ENCODE measurements at places on chromosomes 1 and 21.

DNA sequence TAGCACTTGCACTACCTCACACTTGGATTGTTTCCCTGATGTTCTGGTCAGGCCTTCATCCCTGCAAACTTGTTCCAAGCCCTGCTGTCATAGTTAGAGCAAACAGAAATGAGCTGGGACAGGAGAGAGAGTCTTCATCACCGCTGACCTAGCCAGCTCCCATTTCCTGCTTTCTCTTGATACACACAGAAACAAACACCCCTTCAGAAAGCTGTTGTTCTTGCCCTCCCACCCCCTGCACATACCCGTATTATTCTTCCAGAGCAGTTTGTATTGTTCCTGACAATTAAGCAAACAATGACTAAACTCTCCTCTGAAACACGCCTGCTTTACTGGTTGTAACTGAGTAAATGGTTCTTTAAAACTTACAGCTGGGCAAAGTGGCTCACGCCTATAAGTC lies 2.9 kb upstream of the SYT2 start:
- DNase-seq, result no peak

GRCh38 chr1:62245201-62245600 lies 50.6 kb downstream of the L1TD1 start:
- no peak for DNase-seq

DNA sequence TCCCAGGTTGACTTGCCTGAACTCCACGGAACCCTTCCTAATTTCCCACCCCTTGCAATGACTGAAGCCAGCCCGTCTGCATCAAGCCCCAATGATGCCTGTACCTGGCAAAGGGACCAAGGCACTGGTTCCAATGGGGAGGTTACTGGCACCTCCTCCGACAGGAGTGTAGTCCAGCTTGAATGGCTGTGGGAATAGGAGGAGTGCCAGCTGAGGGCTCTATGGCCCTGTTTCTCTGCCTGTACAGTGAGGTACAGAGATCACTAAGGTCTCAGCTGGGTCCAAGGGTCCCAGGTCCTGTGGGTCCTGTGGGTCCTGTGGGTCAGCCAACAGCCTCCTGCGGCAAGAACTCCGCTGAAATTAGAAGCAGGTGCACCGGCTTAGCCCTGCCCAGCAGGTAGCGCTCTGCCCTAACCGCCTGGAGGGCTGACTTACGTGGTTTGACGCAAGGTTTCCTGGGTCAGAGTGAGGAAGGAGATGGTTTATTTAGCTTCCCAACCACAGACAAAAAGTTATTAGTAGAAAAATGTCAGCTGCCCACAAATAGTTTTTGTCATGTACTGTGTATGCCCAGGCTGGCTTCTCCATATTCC lies 9.9 kb upstream of the SPRR4 start:
- no peak for DNase-seq

- no peak for DNase-seq
These were observed 77.6 kb downstream of the DUSP10 start for GRCh38 chr1:221664253-221664652.

GRCh38 chr1:30907481-30908315 lies 860 bp downstream of the SDC3 start:
- no peak for DNase-seq

DNA sequence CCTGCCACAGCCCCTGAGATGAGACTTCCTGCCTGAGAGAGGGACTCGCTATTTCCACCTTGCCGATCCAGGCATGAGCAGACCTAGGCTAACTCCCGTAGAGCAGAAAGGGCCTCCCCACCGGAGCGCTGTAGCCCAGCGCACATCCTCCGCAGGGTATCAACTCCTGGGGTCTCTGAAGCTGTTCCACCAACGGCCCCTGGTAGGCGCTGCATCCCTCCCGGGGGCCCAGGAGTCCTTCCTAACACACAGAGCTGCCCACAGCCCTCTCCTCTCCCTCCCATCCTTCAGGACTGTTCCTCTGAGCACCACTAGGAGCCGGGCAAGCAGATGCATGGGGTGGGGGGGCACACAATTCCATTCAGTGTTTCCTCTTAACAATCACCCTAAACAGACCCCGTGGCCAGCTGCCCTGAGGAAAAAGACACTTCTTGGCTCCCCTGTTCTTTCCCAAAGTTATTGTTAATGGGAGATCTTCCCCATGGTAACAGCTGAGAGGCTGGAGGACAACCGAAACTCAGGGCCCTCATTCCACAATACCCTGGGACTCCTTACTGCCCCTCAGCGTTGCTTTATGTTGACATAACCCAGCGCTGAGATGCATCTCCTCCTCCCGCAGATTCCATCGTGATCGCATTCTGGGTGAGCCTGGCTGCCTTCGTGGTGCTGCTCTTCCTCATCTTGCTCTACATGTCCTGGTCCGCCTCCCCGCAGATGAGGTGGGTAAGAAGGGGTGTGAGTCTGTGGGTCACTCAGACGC lies 7.5 kb downstream of the MRAP start:
- DNase-seq, result no peak

DNA sequence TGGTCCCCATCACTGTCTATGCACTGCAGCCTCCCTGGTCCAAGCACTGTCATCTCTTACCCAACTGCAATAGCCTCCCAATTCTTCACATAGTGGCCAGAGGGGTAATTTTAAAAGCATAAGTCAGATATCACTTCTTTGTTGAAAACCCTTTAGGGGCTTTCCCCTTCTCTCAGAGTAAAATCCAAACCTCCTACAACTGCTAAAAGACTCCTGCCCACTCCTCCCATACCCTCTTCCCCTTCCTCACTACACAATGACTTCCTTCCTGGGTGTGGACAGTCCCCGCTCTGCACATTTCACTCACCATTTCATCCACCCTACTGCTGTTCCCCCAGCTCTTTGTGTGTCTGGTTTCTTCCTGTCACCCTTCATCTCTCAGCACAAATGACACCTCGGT lies 8.3 kb downstream of the MCOLN2 start:
- DNase-seq, result no peak

GRCh38 chr1:94512816-94513215 lies 28.7 kb downstream of the F3 start:
- DNase-seq, result no peak

DNA sequence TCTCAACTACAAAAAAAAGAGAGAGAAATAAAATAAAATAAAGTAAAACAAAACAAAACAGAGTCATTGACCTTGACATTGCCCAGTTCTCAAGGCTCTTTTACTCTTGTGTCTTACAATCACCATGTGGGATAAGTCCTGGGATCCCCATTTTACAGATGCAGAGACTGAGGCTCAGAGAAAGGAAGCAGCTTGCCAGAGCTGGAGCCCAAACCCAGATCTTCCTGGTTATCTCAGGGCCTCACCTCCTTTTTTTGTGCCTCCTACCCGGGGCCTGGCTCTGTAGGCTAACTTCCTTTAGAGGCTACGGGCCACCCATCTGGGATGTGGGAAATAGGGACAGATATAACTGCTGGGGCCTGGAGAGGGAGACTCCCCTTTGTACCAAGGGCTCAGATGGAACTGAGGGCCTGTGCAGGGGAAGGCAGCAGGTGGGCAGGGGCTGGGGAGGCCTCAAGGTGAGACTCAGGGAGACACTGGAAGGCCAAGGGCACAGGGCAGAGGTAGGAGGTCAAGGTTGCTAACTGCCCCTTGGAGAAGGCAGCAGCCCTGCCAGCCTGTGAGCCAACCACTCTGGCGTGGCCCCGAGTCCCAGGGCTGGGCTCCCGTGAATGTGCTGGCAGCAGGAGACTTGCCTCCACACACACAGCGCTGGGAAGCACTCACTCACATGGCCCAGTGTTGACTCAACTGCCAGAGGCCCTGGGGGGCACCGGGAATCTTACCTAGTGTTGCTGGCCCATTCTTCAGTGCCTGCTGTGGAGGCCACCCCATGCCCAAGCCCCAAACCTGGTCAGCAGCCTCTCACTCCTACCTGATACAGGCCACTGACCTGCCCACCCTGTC lies 6.5 kb upstream of the ECE1 start:
- no peak for DNase-seq

- DNase-seq, result no peak
These were observed 32.2 kb upstream of the TTC4 start for GRCh38 chr1:54683453-54683852.

DNA sequence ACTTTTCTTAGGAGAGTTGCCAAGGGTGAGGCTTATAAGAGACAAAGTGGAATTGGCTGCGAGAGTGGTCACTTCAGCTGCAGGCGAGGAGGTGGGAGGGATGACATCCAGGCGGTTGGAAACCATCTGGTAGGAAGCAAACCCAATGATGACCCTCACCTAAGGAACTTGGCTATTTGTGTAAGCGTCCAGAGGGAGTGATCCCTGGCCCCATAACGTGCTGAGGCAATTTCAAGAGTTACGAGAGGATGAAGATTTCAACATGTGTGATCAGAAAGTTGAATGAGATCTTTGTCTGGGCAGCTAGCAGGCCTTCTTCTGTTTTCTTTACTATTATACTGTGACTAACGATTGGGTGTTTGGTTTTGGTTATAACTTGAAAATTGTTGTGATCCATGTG lies 102.7 kb upstream of the VANGL1 start:
- DNase-seq, result no peak

- DNase-seq, result peak; percentile 40
These were observed 235.4 kb downstream of the TPR start for GRCh38 chr1:186139701-186140100.
